ENCODE measurements at places on chromosomes 16 and 17. TPM values are rescaled to one million over a fixed set of nuclear protein-coding genes. Genes with fewer than 3 reads are reported as not detected.

Gene SOX15
- 1.5 TPM for total RNA-seq

Gene ADAP2
- total RNA-seq = 10.5 TPM

Gene HS3ST3A1
- 0.72 TPM for total RNA-seq

Gene SECTM1
- 3.5 TPM for total RNA-seq

Gene APOBR
- 0.19 TPM for total RNA-seq

Gene TMEM88
- total RNA-seq = 22.2 TPM

Gene SLC2A4
- 124 TPM for total RNA-seq

Gene MT1F
- 6.0 TPM for total RNA-seq

Gene G6PC1
- not detected for total RNA-seq

Gene PNMT
- total RNA-seq = 7.9 TPM

Gene CES5A
- total RNA-seq = not detected

Gene TBC1D16
- 17.5 TPM for total RNA-seq

Gene CPHXL2
- total RNA-seq = not detected

Gene EFCAB5
- total RNA-seq = not detected

Gene NT5M
- total RNA-seq = 6.1 TPM
